NCI-H2107 (cell line): ENCODE measurements at places on chromosomes 4 and X.

DNA sequence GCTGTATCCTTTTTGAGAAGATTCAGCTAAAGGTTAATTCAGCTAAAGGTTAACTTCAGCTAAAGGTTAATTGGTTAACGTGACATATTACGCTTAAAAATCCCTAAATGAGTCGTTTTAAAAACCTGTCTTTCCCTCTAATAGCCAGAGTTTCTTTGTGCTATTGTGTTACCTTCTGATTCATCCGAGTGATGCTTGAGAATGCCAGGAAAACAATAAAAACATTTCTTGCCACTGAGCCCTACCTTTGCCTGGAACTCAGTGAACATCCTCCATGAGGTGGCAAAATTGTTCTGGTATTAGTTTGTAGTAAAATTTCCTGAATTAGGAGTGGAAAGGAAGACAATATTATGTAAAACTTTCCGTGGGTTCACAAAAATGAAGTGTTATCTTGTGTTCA is 13.7 kb upstream of the TMPRSS11E start:
- DNase-seq = no peak

DNA sequence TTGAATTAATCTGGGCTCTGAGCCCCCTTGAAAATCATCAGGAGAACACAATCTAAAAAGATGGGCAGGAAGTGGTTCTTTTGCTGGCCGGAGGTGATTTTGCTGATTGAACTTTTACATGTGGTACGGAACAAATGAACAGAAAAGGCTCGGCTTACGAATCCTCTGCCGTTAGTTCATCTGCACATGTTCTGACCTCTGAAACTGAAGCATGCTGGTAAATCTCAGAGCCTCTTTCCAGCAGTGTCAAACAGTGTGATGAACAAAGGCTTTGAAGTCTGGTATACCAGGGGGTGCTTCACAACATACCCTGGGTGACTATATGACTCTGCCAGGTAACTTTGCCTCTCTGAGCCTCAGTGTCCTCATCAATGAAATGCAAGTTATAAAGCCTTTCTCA is 194.2 kb upstream of the C1QTNF7 start:
- DNase-seq = no peak

GRCh38 chr4:5626913-5627312 is 81.4 kb downstream of the EVC2 start:
- DNase-seq = no peak

GRCh38 chr4:42904986-42905385 is 12.5 kb downstream of the GRXCR1 start:
- no peak for DNase-seq

GRCh38 chrX:40446921-40447320 is 133.8 kb upstream of the ATP6AP2 start:
- no peak for DNase-seq

DNA sequence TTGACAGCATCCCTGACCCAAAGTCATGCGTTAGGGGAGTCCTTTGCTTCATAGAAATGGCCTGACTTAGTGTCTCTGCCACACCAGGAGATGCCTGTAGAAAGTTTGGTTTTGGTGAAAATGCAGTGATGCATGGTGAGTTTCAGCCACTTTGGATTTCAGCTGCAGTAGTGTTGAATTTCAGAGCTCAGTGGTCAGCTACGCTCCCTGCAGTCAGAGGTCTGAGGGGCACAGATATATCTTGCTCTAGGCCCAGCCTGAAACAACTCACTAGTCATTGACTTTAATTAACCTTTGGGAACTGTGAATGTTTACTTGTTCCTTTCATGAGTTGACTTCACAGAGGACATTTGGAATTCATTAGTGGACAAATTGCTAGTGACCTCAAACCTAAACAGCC is 17.5 kb downstream of the RBMX2 start:
- DNase-seq = no peak
